ENCODE measurements at places on chromosomes 6 and 20.

GRCh38 chr20:50003253-50003656, 20.5 kb downstream of the SNAI1 start:
- no peak for DNase-seq

DNA sequence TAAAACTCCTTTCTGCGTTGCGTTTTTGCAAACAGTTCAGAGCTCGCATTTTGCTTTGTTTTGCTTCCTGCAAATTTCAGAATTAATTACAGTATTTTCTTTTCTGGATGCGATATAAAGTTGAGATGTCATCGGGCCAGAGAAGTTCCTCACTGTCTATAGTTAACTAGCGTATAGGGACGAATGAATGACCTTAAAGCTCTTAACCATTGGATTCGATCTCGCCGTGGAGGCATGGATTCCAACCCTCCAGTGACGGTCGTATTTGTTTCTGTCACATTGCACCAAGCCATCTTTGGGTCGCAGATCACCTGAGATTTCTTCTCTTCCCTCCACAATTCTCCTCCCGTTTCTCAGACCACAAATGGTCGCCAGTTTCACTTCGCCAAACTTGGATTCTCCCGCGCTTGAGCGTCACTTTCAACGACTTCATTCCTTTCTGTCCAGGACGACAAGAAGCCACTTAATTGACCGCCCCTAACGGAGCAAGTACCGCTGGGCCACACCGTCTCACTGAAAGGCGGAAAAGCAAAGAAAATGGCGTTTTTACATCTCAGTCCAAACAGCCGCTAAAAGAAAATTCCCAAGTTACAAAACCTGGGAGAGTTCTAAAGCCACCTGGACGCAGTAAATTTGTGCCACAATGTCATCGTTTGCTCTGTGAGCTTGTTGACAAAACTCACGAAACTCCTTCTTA, 85.3 kb upstream of the ZNF184 start:
- DNase-seq = no peak

GRCh38 chr6:40460380-40460779, 126.8 kb downstream of the LRFN2 start:
- no peak for DNase-seq

GRCh38 chr6:79928478-79928998, 18.8 kb downstream of the ELOVL4 start:
- DNase-seq = no peak

DNA sequence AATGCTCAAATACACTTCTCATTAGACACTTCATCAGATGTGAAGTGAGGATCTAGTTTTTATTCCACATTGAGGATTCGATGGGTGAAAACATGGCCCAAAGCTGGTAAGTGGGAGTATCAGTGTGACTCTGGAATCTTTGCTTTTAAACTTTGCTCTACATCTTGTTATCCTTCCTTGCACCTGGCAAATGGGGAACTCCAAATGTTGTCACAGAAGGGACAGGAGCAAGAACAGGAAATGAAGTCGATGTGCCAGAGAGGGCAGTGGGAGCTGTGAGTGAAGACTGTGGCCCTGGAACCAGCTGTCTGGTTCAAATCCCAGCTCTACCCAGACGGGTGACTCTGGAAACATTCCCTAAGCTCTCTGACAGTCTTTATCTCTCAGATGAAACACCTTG, 86.7 kb upstream of the AGPAT4 start:
- DNase-seq = no peak

GRCh38 chr6:159931846-159932245, 37.0 kb upstream of the IGF2R start:
- DNase-seq = no peak

Data from right cardiac atrium (tissue), 5 donors.